ENCODE measurements at places on chromosomes 16 and 17.
A peak's percentile ranks its signal among the peaks of the same experiment; 100 is the strongest.

GRCh38 chr17:71922439-71922838, 198.4 kb upstream of the SOX9 start:
- DNase-seq: peak; percentile 68

- no peak for DNase-seq
These were observed 4.1 kb downstream of the MAP2K3 start for GRCh38 chr17:21288571-21289017.

- no peak for DNase-seq
These were observed 51.9 kb upstream of the CACNG3 start for GRCh38 chr16:24204150-24204665.

GRCh38 chr16:64416216-64417005, 705.5 kb downstream of the CDH11 start:
- no peak for DNase-seq

DNA sequence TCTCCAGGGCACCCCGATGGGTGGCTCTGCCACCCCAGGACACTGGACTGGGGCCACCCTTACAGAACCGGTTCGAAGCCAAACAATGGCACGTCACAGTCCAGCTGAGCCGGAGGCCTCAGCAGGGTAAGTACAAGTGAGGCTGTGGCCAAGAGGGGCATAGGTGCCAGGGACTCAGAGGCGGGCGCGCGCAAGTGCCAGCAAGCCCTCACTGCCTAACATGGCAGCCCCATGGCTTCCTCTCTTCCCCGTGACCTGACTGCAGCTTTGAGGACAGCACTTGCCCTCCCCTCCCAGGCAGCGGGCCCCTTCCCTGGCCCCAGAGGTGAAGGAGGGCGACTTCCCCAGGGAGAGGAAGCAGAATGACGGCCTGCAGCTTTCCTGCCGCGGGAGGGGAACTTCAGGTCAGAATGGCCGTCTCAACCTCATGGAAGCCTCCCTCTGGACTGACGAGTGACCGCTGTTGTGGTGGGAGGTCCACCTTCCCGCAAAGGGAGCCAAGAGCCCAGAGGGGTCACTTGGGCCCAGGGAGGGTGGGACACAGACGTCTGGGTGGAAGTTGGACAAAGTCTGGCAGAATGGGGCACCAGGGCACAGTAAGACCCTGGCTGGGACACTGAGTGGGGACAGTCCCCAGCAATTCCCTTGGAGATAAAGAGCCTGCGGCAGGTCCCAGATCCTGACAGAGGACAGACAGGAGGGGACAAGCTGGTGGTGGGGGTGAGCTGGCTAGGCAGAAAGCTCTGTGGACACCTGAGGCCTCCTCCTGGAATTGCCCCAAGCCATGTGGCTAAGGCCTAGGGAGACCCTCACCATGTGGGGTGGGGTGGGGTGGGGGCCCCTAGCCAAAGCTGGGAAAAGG, 52.1 kb upstream of the TOB1 start:
- no peak for DNase-seq

DNA sequence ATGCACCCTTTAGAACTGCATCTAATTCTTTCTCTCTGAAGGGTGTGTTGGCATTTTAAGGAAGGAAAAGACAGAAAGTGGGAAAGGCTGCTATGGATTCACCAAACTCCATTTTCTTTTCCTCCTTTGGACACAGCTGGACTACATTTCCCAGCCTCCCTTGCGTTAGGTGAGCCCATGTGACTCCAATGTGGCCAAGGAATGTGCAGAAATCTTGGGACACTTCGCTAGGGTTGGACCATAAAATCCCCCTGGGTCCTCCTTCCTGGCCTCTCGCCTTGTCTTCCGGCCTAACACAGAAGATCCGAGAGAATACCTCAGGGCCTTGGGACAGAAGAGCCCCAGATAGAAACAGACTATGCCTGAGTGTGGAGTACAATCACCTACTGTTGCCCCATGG, 56.3 kb downstream of the ABCC12 start:
- DNase-seq: no peak

DNA sequence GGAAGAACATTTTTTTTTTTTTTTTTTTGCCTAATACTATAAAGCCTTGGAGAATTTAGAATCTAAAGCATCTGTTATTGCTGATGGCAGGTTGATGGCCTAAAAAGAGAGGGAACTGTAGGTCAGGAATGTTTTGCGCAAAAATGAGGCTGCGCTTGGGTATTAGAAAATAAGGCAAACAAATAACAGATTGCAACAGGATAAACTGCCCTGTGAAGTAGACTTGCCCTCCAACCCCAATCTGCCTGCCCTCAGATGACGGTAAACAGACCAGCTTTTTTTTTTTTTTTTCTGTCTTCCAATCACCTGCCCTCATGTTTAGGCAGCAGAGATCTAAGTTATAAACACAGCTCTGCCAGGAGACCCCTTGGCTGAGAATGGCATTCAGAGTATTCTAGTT, 3.8 kb upstream of the DHX8 start:
- no peak for DNase-seq

DNA sequence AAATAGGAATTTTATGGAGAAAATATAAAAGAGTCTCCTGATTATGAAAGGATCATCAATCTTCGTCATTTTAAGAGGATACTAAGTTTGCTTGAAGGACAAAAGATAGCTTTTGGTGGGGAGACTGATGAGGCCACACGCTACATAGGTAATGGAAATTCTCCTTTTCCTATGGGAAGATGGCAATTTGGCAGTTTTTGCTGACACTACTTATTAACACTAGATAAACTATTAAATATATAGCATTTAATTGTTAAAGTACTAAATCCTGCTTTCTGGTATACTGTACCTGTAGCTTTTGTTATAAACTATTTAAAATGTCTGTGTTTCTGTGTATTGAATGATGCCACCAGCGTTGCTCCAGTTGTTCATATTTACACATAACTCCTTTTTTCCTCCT, 12.6 kb downstream of the ALDH3A2 start:
- no peak for DNase-seq

GRCh38 chr17:81179220-81179619, 13.2 kb upstream of the AATK start:
- no peak for DNase-seq

- no peak for DNase-seq
These were observed 13.3 kb downstream of the GPRC5C start for GRCh38 chr17:74445158-74445557.

- no peak for DNase-seq
These were observed 22.9 kb upstream of the ZCCHC14 start for GRCh38 chr16:87515475-87516330.

DNA sequence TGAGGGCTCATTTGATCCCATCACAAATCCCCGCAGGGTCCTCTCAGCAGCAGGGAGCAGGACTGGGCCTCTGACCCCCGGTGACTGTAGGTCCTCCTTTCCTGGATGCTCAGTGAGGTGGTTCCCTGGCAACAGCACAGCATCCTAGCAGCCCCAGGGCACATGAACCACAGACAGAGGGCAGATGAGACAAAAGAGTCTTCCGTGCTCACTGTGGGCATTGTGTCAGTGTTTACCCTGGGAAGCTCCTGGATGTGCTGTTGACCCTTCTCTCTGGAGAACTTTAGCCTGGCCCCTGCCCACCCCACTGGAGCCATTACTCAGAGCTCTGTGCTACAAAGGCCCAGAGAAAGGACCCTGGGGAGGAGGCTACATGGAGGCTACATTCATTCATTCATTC, 21.7 kb upstream of the TMEM220 start:
- no peak for DNase-seq

DNA sequence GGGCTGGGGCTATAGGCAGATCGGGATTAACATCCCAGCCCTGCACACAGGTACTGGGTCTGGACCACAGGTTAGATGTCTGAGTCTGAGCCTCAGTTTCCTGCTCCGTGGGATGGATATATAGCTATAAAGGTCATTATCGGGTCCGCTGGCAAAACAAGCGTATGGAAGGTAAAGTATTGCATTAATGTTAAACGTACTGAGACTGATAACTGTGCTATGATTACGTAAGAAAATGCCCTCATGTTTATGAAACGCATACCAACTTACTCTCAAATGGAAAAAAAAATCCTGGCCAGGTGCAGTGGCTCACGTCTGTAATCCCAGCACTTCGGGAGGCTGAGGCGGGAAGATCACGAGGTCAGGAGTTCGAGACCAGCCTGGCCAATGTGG, 135.2 kb downstream of the CCDC182 start:
- no peak for DNase-seq

DNA sequence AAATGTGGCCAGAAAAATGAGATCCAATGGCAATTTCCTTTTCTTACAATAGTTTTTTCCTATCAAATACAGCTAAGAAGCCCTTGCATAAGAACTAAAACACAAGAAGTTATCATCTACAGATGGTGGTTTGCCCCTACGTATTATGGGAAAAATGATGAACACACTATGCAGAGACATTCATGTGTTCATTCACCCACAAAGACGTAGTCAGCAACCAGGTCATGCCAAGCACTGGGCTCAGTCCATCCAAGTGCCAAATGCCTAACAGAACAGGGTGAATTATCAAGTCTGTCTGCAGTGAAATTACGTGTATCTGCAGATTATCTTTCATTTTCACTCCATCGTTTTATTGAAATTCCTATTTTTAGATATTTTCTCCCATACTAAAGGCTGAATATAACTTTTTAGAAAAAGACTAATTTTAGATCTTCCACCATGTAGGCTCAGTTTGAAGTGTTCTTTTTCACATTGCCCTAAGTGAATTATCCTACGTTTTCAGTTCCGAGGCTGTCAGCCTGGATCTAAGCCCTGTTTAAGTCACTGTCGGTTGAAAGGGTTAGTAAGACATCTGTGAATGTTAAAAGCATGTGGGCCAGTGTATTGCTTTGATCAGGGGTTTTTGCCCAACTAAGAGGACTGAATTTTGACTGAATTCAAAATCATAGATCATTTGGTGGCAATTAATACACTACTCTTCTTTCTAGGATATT, 78.1 kb upstream of the DHX40 start:
- DNase-seq: no peak

- peak; percentile 82 for DNase-seq
These were observed 106.8 kb downstream of the ZNF778 start for GRCh38 chr16:89324056-89325010.

- DNase-seq: no peak
These were observed 40.0 kb downstream of the SEC14L1 start for GRCh38 chr17:77180503-77181357.

- no peak for DNase-seq
These were observed 8.6 kb downstream of the RFWD3 start for GRCh38 chr16:74657870-74658642.

DNA sequence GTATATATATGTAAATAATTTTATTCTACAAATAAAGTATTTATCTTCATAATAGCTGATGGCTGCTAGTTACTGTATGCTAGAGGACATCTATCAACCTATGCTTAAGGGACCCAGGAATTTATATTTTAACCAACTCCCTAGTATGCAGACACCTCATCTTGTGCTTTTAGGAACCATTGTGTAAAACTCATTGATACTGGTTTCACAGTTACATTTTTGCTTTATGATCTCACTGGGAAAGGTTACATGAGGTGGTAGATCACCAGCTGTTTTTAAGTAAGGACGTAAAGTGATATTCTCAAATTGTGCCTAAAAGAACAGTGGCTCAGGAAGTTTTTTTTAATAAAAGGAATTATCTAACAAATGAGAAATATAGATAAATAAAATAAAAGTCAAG, 56.4 kb downstream of the VMP1 start:
- DNase-seq: no peak

- no peak for DNase-seq
These were observed 188.6 kb upstream of the PSMD7 start for GRCh38 chr16:74107795-74108610.

GRCh38 chr17:82283208-82283749, 9.8 kb upstream of the CSNK1D start:
- no peak for DNase-seq

DNA sequence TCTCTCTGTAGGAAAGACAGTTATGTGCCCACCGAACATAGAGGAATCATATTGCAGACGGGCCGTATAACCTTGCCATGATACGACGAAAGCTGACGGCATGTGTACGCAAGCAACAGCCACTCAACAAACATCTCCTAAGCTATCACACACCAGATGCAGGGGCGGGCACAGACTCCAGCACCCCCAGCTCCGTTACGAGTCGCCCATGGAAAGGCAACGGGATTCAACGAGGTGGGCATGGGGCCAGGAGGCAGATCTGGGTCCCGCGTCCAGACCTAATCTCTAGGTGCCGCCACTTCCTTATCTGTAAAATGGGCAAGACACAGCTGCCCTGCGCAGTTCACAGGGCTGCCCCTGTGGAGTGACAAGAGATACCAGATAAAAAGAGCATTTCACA, 35.6 kb downstream of the ABR start:
- no peak for DNase-seq

DNA sequence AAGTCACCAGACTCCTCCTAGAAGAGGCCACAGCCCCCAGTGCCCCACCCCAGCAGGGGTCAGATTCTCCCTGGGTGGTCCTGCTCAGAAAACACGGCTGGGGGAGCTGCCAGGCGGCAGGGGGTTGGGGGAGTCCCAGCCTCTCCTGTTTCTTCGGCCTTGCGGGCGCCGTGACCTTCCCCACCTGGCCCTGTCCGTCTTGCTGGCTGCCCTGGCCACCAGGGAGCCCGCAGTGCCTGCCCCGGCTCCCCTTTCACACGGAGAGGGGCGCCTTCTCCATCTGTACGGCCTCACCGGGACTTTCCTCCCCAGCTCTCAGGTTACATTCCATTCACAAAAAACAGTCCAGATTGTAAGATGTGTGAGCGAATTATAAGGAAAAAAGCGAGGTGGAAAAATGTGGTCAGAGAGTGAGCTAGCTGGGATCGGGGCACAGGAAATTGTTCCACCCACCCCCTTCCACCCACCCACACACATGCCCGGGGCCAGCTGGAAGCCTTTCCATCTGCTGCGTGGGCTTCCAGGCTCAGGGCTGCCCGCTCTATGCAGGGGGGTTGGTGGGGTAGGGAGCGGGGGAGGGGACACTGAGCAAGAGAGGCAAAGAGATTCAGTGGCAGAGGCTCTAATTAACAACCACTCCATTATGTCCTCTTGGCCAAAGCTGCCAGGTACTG, 14.6 kb upstream of the CIBAR2 start:
- DNase-seq: no peak

DNA sequence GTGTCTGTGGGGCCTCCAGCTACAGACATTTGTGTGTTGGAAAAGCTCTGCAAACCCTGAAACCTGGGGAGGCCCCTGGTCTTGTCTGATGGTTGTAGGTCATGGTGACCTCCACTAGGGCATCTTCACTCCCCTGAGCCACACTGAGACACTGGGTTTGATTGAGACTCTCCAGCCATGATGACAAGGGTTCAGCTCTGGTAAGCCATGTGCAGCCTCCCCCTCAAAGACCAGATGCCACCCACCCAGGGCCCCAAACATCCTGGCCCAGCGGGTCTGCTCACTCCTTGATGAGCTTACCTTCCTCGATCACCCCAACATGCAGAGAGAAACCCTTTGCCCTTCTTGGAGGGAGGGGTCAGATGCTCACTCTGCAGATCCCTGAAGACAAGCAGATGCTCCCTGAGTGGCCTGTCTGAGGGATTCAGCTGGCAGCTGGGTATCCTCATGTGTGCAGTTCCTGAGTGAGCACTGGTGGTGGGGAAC, 101.6 kb downstream of the METRNL start:
- DNase-seq: no peak

- no peak for DNase-seq
These were observed 14.9 kb upstream of the NFATC3 start for GRCh38 chr16:68070249-68070730.

DNA sequence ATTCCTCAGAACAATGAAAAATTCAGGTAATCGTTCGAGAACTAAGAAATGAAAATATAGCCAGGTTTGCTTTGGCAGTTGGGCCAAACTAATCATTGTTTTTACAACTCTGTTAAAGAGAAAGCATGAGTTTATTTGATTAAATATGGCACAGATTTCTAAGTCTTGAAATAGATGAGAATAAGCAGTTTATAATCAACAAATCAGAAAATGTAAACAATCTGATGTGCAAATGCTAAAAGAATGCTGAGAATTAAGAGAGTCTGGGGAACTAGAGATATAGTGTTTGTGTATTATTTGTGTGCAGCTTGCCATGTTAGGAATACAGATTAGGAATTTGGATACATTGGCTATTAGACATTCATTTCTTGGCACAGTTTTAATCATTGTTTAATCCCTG, 212.5 kb downstream of the TANC2 start:
- DNase-seq: no peak
